ENCODE measurements at places on chromosomes 1 and 21. TPM values are rescaled to one million over a fixed set of nuclear protein-coding genes. Genes with fewer than 3 reads are reported as not detected.

The ADGRB2 gene
- 7.2 TPM for polyA plus RNA-seq

The TRNP1 gene
- 50.7 TPM for polyA plus RNA-seq

The SPRR2A gene
- not detected for polyA plus RNA-seq

The CNKSR1 gene
- 0.05 TPM for polyA plus RNA-seq

DNA sequence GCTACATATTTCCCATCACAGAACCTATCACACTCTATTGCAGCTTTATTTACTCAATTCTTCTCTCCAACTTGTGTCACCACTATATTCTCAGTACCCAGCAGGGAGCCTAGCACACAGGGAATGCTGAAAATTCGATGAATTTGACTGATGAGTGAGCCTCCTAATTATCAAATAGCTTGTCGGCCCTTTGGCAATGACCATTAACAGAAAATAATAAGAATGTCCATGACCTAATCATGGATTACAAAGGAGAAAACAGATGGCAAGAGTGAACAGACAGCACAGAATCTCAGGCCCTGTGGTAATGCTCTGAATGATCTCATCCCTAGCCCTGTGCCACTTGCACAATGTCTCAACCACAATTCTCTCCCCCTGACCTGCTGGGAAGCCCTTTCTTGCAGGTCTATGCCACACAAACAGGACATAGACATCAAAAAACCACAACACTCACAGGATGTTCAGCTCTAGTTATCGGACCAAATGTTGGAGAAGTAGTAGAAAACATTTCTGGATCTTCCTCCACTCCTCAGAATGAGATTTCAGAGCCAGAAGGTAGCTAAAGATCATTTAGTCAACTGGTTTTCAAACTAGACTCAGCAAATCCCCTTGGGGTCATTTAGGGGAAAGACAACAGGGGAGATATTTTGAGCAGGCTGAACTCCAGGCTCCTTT, 68.4 kb downstream of the LUZP1 start:
- peak; percentile 86 for DNase-seq

GRCh38 chr21:34510148-34511142, 1.6 kb downstream of the KCNE1 start:
- DNase-seq: no peak

DNA sequence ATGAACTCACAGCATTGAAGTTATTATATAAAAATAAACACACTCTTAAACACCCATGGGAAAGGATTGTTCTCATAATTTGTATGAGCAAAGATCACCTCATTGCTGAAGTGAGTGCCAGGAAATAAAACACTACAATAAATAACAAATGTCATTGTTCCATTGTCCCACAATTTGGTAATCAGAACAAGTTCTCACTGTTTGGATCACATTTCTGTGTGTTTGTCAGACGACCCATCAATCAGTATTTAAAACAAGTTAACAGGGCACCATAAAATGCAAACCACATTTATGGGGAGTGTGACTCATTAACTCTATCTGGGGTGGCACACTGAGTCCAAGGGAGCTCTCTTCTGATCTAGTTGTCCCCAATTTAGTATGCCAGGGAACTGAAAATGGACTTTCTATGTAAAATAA, 124.5 kb downstream of the PTPRC start:
- no peak for DNase-seq

DNA sequence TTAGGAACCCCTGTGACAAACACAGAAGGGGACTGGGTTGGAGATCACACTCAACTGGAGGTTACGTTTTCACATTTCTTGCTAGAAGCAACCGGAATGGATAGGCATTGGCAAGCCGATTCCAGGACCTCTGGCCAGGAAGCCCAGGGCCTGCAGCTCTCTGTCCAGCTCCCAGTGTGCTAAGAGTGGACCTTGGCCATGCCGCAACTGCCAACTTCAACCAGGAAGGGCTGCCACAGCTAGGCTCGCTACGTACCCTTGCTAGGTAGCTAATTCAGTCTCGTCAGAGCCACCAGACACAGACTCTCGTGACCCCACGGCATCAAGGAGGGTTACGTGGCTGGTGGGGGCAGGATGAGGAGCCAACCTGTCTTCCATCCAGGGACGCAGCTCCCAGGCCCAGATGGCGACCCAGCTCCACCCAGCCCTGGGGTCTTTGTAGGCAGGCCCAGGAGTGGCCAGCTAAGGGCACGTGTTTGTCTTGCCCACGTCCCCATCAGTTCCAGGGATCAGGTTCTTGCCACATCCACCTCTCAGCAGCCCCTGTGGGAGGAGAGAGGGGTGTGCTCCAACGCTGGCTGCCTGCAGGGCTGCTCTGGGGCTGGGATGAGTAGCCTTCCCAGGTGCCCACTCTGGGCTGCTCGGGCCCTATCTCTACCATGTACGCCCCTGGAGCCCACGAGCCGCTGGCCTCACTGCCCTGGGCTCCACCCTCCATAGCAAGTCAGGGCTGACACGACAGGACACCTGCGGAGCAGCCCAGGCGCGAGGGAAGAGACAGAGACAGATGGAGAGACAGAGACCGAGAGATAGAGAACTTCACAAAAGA, 39.2 kb downstream of the UBE2G2 start:
- no peak for DNase-seq

- DNase-seq: no peak
Measured at GRCh38 chr1:73029571-73029970, 747.2 kb upstream of the NEGR1 start.

Data from AG04450 (cell line).